Activated CD8-positive, alpha-beta memory T cell treated with anti-CD3 and anti-CD28 coated beads for 1 hour (primary cell): ENCODE measurements at places on chromosomes 6 and 20.

DNA sequence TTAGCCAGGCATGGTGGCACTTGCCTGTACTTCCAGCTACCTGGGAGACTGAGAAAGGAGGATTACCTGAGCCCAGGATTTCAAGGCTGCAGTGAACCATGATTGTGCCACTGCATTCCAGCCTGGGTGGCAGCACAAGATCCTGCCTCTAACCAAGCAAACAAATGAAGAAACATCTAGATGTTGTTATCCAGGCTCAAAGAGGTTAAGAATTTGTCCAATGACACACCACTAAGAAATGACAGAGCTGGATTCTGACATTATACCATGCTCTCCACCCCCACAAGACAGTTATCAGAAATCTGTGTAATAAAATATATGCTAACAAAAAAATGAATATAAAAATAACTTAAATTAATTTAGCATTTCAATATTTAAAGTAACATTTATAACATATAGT, 925.5 kb upstream of the SLC35B3 start:
- no peak for DNase-seq

- DNase-seq = no peak
These were observed 58.0 kb upstream of the SALL4 start for GRCh38 chr20:51860111-51860882.

GRCh38 chr20:46357030-46357514, 48.8 kb upstream of the CDH22 start:
- no peak for DNase-seq

DNA sequence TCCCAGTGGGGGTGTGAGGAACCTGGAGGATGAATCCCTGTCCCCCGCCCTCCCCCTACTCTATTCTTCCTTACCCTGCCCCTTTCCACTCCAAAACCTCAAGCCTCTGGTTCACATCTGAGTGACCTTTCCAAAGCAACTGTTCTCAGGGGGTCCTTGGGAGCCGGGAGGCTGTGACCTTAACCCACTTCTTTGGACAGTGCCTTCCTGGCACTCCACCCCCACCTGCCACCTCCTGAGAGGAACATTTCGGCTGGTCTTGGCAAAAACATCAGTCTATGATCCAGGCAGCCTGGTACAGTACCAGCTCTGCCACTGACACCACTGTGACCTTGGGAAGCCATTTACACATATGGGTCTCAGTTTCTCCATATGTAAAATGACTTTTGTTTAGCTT, 121.7 kb downstream of the MRPL14 start:
- DNase-seq = no peak

DNA sequence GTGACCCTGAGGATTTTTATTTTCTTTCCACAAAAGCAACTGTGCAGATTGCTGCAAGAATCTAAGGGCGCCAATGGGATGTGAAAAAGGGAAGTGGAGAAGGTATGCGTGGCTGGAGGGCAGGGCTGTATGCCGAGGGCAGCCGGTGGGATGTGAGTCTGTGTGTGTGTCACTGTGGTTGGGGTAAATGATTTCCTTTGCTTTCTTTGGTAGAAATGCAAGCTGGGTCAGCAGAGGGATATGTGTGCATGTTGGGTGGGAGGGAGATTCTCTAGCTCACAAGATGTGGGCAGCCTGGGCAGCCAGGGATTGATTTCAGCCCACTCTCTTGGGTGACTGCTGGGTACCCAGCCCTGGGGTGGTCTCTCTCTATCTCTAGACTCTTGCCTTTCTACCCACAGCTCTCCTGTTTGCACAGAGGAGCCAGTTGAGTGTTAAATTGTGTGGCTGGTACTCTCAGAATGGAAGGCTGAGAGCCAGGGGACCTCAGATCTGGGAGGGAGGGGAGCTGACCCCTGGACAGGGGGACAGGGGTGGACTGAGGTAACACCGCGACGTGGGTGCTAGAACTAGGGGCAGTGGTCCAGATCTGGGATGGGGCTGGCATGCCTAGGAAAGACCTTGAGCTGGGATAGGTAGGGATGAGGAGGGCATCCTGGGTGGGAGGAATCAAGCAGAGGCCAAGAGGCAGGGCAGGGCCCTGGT, 136.8 kb upstream of the RNF24 start:
- no peak for DNase-seq

GRCh38 chr6:25655723-25656122, 3.7 kb downstream of the SCGN start:
- DNase-seq = no peak

DNA sequence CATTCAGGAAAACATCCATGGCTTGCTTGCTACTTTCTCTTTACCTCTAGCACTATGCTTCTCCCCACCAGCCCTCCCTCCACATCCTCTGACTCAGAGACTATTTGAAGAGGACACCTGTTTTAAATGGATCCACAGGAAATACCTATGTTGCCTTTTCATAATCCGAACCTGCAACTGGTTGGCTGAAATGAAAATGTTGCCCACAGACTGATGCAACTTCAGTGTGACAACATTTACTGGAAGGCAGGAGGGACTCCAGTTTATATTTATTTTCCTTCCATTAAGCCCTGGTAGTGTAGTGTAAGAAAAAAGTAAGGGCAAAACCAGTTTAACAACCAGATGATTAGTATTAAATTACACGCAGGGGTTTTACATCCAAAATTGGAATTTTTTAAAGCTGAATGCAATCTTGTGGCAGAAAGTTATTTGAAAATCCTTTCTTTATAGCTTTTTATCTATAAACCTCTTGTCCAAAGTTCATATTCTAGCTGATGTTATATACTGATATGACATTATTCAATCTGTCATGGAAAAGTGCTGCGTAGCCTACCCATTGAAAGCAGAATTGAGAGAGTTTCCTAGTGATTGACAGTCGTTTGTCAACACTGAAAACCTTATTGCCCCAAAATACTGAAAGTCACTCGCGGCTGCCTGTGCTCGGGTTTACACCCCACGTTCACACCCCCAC, 881 bp upstream of the AIG1 start:
- no peak for DNase-seq

GRCh38 chr20:19995220-19995863, 21.8 kb upstream of the NAA20 start:
- DNase-seq = no peak

DNA sequence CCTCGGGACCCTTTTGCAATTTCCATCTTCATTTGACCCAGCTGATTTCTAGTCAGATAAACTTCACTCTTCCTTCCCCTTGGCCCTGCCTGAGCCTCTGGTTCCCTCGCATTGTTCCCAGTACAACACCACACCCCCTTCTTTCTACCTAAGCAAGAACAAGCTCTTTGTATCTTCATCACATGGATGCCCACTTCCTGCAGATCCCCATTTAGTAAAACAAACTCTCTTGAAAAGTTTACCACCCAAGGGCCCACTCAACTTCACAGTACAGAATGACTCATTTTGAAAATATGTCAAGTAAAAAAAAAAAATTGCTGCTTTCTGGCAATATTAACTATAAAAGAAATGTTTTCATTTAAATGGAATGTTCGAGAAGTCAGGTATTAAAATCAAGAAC, 5.2 kb downstream of the FAXC start:
- no peak for DNase-seq

DNA sequence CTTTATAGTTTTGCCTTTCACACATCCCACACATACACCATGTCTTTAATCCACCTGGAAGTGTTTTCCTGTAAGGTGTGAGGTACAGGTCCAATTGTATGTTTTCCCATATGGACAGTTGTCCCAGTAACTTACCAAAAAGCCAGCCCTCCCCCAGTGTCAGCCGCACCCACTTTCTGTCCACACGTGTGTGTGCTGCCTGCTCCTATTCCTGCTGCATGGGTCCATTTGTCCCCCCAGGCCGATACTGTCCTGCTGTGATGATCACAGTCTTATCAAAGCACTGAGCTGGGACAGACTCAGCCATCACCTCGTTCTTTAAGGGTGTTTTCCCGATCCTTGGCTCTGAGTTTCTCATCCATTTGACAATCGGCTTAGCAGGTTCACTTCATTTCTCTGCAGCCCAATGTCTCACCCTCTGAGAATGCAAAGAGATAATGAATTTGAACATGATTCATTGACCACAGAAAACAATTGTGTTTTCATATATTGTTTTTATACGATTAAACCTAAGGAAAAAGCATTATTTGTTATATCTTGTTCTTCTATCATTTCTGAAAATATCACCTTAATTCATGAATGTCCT, 9.6 kb downstream of the VSX1 start:
- no peak for DNase-seq

- DNase-seq = peak; percentile 56
These were observed 55.7 kb upstream of the TNFAIP3 start for GRCh38 chr6:137811121-137811915.

GRCh38 chr6:106186714-106187113, 100.6 kb downstream of the PRDM1 start:
- DNase-seq = no peak

DNA sequence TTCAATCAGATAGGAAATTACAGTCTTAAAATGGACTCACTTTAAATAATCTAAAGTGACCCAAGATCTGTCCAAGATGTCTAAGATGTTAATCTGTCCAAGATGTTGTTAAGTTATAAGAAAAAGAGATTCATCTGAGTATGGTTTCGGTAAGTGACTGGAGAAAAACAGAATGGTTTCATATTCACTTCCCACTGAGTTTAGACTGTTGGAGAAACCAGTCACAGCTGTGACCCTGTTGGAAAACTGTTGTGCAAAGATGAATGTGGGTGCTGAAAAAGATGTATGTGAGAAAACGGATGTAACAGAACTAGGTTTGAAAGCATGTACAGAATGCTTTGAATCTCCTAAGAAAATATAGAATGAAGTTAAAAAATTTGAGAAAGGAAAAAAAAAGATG, 325.9 kb downstream of the COL12A1 start:
- DNase-seq = no peak

DNA sequence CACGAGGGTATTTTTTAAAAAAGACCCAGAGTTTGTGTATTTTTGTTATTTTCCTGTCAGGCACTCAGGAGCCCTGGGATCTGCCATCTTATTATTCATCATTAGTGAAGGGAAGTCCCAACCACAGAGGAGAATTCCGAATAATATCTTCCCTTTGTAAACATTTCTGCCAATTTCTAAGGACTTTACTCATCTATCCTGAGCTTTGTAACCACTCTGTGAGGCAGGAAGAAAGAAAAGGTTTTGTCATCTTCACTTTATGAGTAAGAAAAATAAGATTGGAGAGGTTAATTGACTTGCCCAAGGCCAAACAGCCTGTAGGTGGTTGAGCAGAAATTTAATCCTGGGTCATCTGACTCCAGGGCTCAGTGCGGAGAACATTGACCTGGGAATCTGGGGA, 23.0 kb upstream of the IYD start:
- DNase-seq = no peak

- DNase-seq = no peak
These were observed 25.9 kb downstream of the TAF4 start for GRCh38 chr20:62039738-62040137.

GRCh38 chr6:109374326-109374892, 7.9 kb downstream of the CD164 start:
- no peak for DNase-seq
